ENCODE measurements at places on chromosomes 4 and X.

DNA sequence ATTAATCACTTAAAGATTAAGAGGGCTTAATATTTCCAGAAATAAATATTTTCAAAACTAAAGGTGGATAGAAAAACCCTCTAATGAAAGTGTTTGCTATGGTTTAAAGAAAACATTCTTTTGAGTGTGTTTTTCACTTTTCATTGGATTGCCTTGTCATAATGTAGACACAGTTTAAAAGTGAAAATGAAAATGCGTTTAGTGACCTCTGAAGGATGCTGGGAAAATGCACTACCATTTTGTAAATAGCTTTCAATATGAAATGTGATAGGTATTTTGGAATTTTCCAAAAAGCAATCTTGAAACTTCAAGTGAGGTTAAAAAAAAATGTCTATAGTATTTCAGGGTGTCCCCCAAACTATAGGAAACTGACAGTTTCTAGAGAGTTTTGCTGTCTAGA, 642.2 kb downstream of the C4orf33 start:
- no peak for DNase-seq

DNA sequence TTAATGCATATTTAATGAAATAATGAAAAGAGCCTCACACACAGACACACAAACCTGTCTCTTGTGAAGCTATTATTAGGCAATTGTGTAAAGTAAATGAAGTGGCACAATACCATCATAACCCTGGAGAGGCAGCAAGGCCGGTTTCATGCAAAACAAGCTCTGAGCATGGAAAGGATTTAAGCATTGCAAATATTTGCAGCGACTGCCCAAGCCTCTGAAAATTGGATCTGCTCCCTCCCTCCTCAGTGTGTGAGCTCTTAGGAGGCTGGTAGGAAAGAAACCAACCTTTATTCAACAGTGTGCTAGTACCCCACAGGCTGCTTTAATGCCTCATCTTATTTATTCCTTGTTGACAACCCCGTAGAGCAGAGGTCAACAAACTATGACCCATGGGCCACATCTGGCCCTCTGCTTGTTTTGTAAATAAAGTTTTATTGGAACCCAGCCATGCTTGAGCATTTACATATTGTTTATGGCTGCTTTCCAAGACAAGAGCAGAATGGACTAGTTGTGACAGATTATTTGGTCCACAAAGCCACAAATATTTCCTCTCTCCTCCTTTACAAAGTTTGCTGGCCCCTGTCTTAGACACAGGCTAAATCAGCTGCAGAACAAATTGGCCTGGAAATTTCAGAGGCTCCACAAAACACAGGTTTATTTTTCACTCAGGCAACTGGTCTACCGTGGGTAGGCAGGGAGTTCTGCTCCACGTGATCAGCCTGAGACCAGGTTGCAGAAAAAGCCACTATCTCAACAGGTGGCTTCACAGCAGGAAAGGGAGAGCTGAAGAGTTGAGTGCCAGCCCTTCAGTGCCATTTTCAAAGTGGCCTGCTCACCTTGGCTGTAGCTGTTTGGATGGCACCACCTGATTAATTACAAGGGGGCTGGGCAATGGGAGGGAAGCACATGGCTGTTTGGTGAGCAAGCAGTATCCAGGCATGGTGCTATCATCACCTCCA, 16.8 kb downstream of the RS1 start:
- no peak for DNase-seq

GRCh38 chr4:161642708-161643107, 521.1 kb downstream of the FSTL5 start:
- no peak for DNase-seq

DNA sequence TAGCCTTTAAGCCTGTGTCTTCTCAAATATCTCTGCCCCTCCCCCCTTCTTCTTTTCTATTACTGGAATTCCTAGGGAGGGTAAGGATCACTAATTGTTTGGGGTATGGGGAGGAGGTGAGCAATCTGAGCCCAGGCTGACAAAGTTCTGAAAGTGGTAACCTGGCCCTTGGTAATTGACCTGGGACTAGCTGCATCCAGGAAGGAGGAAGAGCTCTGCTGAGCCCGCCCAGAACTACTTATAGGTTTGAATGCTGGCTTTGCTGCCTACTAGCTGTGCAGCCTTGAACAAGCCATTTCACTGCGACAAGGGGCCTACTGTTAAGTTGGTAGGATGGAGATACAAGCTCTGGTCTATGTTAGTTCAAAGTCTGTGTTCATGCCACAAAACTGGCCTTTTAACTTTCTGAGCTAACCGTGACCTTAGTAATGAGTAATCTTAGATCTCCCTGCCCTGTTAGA, 37.8 kb downstream of the DGKK start:
- DNase-seq = peak; percentile 1

DNA sequence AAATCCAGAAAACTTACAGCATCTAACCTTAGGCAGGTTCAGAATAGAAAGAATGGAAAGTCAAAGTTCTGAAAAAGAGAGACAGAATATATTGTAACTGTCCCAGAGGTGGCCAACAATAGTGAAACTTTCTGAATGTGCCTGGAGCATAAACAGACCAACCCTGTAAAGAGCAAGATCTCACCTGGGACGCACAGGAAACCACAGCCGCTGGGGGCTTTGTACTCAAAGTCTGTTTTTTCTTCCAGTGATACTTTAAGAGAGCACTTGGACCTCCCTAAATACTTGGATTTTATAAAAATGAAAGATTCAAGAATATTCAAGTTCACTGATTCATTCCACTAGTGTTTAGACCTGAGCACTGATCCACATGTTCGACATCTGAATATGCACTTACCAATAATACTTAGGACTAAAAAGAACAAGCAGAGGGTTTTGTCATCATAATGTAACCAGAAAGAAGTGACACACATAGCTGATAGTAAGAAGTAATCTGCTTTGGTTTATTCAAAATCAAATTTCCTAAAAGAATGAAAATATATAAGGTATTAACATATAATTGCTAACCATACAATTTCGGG, 35.3 kb downstream of the ARAP2 start:
- no peak for DNase-seq

DNA sequence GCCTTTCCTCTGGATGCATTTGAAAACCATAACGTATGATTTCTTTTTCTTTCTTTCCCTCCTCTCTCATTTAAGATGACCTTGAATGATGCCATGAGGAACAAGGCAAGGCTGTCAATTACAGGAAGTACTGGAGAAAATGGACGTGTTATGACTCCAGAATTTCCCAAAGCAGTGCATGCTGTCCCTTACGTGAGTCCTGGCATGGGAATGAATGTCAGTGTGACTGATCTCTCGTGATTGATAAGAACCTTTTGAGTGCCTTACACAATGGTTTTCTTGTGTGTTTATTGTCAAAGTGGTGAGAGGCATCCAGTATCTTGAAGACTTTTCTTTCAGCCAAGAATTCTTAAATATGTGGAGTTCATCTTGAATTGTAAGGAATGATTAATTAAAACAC, 142.8 kb downstream of the GRIA2 start:
- DNase-seq = no peak

GRCh38 chrX:7876957-7877356, 34.0 kb downstream of the VCX start:
- no peak for DNase-seq

DNA sequence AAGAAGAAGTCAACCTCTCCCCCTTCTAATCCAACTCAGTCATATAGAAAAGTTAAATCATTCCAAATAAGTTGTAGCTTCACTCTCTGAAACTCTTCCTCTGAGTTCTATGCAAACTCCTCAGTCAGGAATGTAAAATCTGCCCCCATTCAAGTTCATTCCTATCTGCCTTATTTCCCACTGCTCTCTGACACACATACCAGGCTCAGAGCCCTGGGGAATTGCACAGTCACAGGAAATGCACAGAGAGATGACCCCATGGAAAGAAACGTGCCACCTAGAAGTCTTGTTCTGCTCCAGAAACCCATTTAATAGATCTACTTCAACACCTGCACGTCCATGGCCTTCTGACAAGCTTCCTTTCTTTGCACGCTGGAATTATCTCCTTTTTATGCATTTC, 236.0 kb upstream of the VCX3A start:
- DNase-seq = no peak

GRCh38 chr4:186326391-186326790, 60.4 kb downstream of the F11 start:
- peak; percentile 89 for DNase-seq

- no peak for DNase-seq
Observed at GRCh38 chrX:96183843-96184242, 500.8 kb upstream of the DIAPH2 start.

DNA sequence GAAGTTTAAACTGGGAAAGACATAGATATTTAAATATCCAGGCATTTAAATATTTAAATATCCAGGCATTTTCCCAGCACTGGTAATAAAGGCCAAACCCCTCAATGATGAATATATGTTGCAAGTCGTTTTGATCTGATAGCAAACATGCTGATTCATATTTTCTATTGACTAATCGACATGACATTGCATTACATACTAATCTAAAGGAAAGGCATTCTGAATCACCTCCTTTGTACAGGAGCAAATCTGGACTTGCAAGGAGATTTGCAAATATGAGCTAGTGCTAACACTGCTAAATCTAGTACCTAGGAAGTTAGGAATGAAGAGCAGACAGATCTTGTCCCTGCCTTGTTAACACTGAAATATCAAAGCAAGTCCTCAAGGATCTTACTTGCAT, 207.3 kb downstream of the SLC7A11 start:
- no peak for DNase-seq

GRCh38 chrX:11558972-11559371, 106.7 kb downstream of the ARHGAP6 start:
- no peak for DNase-seq

- DNase-seq = peak; percentile 76
Observed at GRCh38 chr4:7598939-7599790, 164.4 kb upstream of the PSAPL1 start.

- peak; percentile 14 for DNase-seq
Observed at GRCh38 chrX:38052096-38052495, 45.7 kb downstream of the SYTL5 start.

GRCh38 chr4:113112338-113112978, 63.0 kb downstream of the ANK2 start:
- no peak for DNase-seq

DNA sequence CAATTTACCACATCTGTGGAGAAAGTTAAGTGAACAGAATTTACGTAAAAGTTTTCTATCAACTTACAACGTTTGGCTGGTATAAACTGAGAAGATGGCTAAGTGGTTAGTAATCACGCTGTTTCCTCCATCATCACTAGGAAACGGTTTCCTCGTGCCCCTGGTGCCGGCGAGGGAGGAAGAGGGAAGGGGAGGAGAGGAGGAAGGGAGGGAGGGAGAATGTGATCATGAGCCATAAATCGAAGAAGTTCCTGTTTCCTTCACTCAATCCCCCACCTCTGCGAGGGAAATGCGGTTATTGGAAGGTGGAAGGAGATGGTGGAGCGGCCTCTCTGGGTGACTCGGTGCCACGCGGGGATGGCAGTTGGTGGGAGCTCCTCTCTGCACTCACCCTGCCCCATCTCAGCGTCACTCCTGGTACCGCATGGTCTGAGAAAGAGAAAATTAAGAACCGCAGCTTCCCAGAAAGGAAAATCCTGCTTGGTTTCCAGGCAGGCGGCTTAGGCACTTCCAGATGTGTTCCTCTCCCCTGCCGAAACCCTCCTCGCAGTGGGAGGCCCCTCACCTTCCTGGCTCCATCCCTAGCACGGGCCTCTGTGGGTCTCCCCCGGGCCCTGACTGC, 216.8 kb downstream of the AFAP1 start:
- no peak for DNase-seq

DNA sequence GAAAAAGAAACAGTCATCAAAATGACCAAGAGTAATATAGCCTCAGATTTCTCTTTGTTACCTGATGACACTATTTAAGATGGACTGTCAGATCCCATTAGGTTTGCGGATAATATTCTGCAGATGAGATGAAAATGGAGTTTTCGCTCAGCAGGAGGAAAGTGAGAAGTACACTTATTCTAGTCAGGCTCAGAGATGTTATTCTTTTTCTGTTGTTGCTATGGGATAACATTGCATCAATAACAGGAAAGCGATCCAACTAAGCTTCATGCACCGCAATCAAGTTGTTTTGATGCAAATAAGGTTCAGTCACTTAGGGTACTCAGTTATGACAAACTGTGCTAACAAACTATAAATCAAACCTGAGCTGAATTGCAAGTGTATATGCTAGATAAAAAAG, 415.0 kb downstream of the CCSER1 start:
- DNase-seq = no peak

DNA sequence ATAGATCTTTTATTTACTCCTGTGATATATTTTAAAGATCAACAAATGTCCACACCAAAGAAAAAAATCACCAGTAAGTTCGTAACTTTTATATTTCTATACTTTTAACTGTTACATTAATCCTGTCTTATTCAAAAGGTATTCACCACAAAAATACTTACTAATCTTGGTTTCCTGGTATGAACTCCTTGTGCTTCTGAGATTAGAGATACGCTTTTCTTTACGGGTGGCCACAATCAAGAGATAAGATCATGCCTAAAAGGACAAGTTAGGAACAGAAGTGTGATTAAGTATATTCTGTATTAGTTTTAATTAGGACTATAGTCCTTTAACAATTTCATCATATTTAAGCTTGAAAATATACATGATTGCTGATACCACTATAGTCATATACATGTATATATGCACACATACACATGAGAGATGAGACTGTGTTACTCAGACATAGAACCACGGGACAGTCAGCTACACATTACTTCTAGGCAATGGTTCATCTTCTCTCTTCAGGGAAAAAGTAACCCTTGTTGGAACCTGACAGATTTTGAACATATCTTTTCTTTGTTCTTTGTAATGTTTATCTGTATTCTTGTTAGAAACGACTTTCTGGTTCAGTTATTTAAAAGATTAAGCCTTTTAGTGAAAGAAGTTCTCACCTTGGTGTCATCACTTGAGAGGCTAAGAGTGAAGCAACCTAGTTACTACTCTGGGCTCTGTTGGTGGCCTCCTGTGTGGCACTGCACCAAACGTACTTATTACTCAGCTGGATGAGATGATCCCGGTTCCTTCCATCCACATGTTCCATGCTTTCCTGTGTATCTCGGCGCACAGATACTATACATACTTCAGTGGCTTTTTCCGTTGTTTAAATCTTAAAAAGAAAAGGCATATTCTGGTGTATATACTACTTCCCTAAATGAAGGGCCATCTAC, 146.1 kb downstream of the CBR4 start:
- DNase-seq = no peak

DNA sequence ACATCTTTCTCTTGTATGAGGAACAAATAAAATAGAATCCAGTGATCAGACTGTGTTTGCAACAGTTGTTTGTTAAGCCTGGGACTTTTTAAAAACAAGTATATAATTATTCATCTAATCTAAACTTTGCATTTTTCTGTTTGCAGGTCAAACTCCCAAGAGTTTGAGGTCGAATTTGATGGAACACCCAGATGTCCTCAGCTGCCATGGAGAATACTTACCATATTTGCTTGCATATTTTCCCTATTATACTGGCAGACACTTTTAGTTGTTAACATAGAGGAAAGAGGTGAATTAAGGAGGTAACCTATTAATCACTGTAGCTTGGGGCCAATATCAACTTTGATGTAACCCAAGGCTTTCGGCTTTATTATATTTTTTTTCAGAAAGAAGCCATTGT, 401.5 kb upstream of the DIPK2B start:
- DNase-seq = peak; percentile 17

DNA sequence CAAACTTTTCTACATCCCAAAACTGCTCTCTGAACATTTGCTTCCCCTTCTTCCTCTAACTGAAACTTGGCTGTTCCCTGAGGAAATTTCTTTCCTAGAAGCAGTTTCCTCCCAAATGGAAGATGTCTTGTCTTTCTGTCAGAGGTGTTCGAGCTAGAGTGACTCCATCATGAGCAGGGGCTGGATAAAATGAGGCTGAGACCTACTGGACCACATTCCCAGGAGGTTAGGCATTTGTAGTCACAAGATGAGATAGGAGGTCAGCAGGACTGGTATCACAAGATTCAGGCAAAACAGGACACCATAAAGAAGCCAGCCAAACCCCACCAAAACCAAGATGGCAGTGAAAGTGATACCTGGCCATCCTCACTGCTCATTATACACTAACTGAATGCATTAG, 35.8 kb upstream of the PGRMC2 start:
- DNase-seq = no peak
